IPS DF 6.9 (cell line): ENCODE measurements at places on chromosomes 6 and 20.

- DNase-seq = no peak
- H3K27me3 ChIP-seq = no peaks in the 10 kb centered on the region
- H3K4me1 ChIP-seq = no peaks in the 10 kb centered on the region
- no peak overlapping the region for H3K27ac ChIP-seq
- H3K36me3 ChIP-seq = no peaks in the 10 kb centered on the region
Observed at GRCh38 chr6:119566546-119567260, 217.1 kb upstream of the MAN1A1 start.

- H3K4me1 ChIP-seq = peaks cover 4% of the 10 kb centered on the region; the same call in 1 of the 2 replicates
- H3K27ac ChIP-seq = no peak overlapping the region
Observed at GRCh38 chr6:48919555-48919954, 543.5 kb downstream of the MMUT start.

GRCh38 chr20:36549942-36550789 is 8.8 kb downstream of the MYL9 start:
- H3K4me1 ChIP-seq = no peaks in the 10 kb centered on the region
- H3K4me3 ChIP-seq = no peak overlapping the region
- H3K27me3 ChIP-seq = no peaks in the 10 kb centered on the region

- DNase-seq = no peak
- peaks cover 9% of the 10 kb centered on the region for H3K4me1 ChIP-seq
- no peaks in the 10 kb centered on the region for H3K27me3 ChIP-seq
- no peaks in the 10 kb centered on the region for H3K36me3 ChIP-seq
Observed at GRCh38 chr20:44701118-44701857, 13.9 kb upstream of the CCN5 start.

GRCh38 chr6:160103825-160104100 is 17.9 kb upstream of the SLC22A1 start:
- DNase-seq = no peak
- no peak overlapping the region for H3K4me3 ChIP-seq
- H3K4me1 ChIP-seq = no peaks in the 10 kb centered on the region
- H3K27me3 ChIP-seq = no peaks in the 10 kb centered on the region
- H3K27ac ChIP-seq = no peak overlapping the region
- H3K36me3 ChIP-seq = peaks cover 18% of the 10 kb centered on the region

DNA sequence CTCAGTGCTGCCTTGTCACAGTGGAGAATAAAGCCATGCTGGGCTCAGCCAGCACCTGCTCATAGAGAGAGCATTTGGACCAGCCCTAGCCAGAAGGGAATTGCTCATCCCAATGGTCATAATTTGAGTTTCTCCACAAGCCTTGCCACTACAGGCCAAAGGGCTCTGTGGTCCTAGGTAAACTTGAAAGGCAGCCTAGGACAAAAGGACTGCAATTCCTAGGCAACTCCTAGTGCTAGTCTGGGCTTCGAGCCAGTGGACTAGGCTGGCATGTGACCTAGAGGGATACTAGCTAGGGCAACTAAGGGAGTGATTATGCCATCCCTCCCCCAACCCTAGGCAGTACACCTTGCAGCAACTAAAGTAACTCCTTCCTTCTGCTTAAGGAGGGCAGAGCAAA is 516.2 kb downstream of the BCKDHB start:
- no peaks in the 10 kb centered on the region for H3K27me3 ChIP-seq
- H3K27ac ChIP-seq = no peak overlapping the region
- DNase-seq = no peak
- no peak overlapping the region for H3K4me3 ChIP-seq

DNA sequence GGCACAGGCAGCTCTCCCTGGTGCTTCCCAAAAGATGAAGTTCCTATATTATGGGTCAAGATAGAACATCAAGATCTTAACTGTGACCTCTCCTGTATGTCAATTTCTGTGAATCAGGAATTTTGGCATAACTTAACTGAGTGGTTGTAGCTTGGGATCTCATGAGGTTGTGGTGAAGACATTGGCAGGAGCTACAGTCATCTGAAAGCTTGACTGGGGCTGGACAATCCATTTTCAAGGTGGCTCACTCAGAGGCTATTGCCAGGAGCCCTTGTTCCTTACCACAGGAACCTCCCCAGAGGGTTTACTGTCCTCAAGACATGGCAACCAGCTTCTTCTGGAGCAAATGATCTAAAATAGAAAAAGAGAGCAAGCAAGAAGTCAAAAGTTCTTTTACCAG is 252.2 kb downstream of the ADGB start:
- no peak overlapping the region for H3K4me3 ChIP-seq
- peaks cover 6% of the 10 kb centered on the region for H3K4me1 ChIP-seq
- no peak overlapping the region for H3K27ac ChIP-seq
- no peaks in the 10 kb centered on the region for H3K36me3 ChIP-seq
- no peak for DNase-seq
- no peaks in the 10 kb centered on the region for H3K27me3 ChIP-seq

- peaks cover 3% of the 10 kb centered on the region for H3K4me1 ChIP-seq
- no peak within 1 kb of the TSS for H3K4me3 ChIP-seq
- no peaks in the 10 kb centered on the region for H3K27me3 ChIP-seq
- DNase-seq = no peak
- no peaks in the 10 kb centered on the region for H3K36me3 ChIP-seq
Observed at GRCh38 chr6:31120151-31120915, at the start of gene CDSN. CDSN (minus strand) TSS chr6:31120446; CDS start chr6:31120419, 27 bp downstream.

- H3K4me1 ChIP-seq = no peaks in the 10 kb centered on the region
- no peak overlapping the region for H3K27ac ChIP-seq
- no peaks in the 10 kb centered on the region for H3K27me3 ChIP-seq
- no peak for DNase-seq
- H3K36me3 ChIP-seq = no peaks in the 10 kb centered on the region
- no peak overlapping the region for H3K4me3 ChIP-seq
Observed at GRCh38 chr20:12030470-12030869, 112.8 kb downstream of the BTBD3 start.

DNA sequence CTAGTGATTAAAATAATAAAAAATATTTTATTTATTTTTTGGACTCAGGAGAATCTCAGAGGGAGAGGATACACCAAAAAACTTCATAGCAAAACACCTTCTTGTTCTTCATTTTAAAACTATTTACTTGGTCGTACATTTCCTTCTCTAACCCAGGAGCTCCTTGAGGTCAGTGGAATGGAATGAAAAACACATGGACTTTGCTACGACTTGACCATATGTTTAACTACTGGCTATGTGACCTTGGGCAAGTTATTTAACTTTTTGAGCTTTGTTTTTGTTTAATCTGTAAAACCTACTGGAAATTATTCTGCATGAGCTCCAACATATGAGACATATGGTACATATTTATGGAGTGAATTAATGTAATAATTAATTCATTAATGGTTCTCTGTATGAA is 1005.5 kb upstream of the CITED2 start:
- no peaks in the 10 kb centered on the region for H3K4me1 ChIP-seq
- H3K36me3 ChIP-seq = no peaks in the 10 kb centered on the region
- no peak overlapping the region for H3K27ac ChIP-seq
- H3K27me3 ChIP-seq = no peaks in the 10 kb centered on the region
- H3K4me3 ChIP-seq = no peak overlapping the region

DNA sequence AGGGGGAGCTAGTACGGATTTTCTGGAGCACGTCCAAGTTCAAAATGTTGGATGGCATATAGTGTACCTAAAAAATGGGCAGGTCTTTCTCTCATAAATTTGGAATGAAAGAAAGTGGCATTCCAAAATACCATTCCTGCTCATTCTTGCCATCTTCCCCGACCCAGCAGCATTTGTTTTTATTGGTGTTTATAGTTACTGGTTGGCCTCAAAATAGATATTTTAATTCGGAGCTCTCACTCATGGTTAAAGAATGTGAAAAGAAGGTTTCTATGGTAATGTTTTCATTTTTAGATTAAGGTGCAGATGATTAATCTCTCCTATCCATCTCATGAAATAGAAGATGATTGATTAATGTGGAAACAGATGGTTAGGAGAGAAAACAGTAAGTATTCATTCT is 204.5 kb downstream of the HIVEP2 start:
- no peak overlapping the region for H3K27ac ChIP-seq
- 0 out of 2 replicates have a peak, but pooled peaks cover 3% of the 10 kb centered on the region for H3K4me1 ChIP-seq
- H3K4me3 ChIP-seq = no peak overlapping the region
- no peak for DNase-seq
- no peaks in the 10 kb centered on the region for H3K27me3 ChIP-seq

- no peak overlapping the region for H3K4me3 ChIP-seq
- no peaks in the 10 kb centered on the region for H3K4me1 ChIP-seq
- H3K27ac ChIP-seq = no peak overlapping the region
- no peaks in the 10 kb centered on the region for H3K27me3 ChIP-seq
Observed at GRCh38 chr20:51936377-51936776, 134.1 kb upstream of the SALL4 start.

DNA sequence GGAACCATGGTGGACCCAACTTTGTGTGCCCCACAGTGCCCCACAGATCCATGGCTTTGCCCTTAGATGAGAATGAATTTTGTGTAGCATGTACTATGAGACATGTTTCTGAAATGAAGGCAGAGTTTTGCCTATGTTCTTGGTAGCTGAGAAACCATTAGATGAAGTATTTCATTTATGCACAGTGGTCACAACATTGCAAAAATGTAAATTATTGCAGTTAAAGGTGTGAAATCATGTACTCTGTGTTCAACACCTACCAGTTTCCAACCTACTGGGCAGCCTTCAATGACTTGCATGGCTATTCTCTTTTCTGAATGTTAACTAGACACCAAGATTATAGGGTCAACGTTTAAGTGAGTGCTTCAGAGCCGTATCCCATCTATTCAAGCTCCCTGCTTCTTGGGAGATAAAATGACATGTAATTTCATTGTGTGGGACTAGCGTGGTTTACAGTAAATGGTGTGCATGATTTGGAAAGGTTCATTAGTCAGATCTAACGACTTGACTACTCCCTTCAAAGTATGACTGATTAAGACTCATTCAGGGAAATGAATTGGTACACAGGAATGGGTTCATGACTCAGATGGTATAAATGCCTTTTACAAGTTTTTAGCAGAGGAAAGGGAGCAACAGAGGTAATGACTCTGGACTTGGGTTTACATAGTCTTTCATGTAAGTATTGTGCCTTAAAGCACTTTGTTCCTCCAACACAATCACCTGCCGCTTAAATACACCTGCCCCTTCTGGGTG is 106.1 kb upstream of the AKIRIN2 start:
- no peak for DNase-seq
- H3K4me1 ChIP-seq = no peaks in the 10 kb centered on the region
- H3K4me3 ChIP-seq = no peak overlapping the region
- H3K36me3 ChIP-seq = no peaks in the 10 kb centered on the region
- H3K27ac ChIP-seq = no peak overlapping the region
- no peaks in the 10 kb centered on the region for H3K27me3 ChIP-seq

- no peaks in the 10 kb centered on the region for H3K27me3 ChIP-seq
- H3K4me3 ChIP-seq = no peak overlapping the region
- no peak overlapping the region for H3K27ac ChIP-seq
- DNase-seq = no peak
- H3K4me1 ChIP-seq = no peaks in the 10 kb centered on the region; the same call in 1 of the 2 replicates
Observed at GRCh38 chr6:144617708-144618107, 332.6 kb downstream of the UTRN start.

GRCh38 chr20:20608041-20608440 is 104.4 kb downstream of the RALGAPA2 start:
- H3K4me1 ChIP-seq = no peaks in the 10 kb centered on the region
- no peaks in the 10 kb centered on the region for H3K27me3 ChIP-seq
- no peaks in the 10 kb centered on the region for H3K36me3 ChIP-seq
- no peak overlapping the region for H3K27ac ChIP-seq

GRCh38 chr6:15218401-15218800 is 27.5 kb upstream of the JARID2 start:
- no peaks in the 10 kb centered on the region for H3K36me3 ChIP-seq
- no peaks in the 10 kb centered on the region for H3K27me3 ChIP-seq
- no peaks in the 10 kb centered on the region for H3K4me1 ChIP-seq
- DNase-seq = no peak
- H3K4me3 ChIP-seq = no peak overlapping the region
- no peak overlapping the region for H3K27ac ChIP-seq

GRCh38 chr6:139336488-139336887 is 38.0 kb downstream of the CITED2 start:
- no peaks in the 10 kb centered on the region for H3K36me3 ChIP-seq
- H3K27me3 ChIP-seq = no peaks in the 10 kb centered on the region
- H3K27ac ChIP-seq = no peak overlapping the region
- no peaks in the 10 kb centered on the region for H3K4me1 ChIP-seq
- no peak overlapping the region for H3K4me3 ChIP-seq

- no peak overlapping the region for H3K27ac ChIP-seq
- H3K27me3 ChIP-seq = no peaks in the 10 kb centered on the region
- H3K4me1 ChIP-seq = peaks cover 3% of the 10 kb centered on the region; the same call in 1 of the 2 replicates
- H3K36me3 ChIP-seq = no peaks in the 10 kb centered on the region
Observed at GRCh38 chr6:16851758-16852157, 90.5 kb upstream of the ATXN1 start.

- 0 out of 2 replicates have a peak, but pooled peaks cover 2% of the 10 kb centered on the region for H3K4me1 ChIP-seq
- no peak for DNase-seq
- no peaks in the 10 kb centered on the region for H3K27me3 ChIP-seq
- H3K4me3 ChIP-seq = no peak overlapping the region
- H3K36me3 ChIP-seq = no peaks in the 10 kb centered on the region
- no peak overlapping the region for H3K27ac ChIP-seq
Observed at GRCh38 chr6:118528129-118528528, 20.0 kb upstream of the PLN start.

DNA sequence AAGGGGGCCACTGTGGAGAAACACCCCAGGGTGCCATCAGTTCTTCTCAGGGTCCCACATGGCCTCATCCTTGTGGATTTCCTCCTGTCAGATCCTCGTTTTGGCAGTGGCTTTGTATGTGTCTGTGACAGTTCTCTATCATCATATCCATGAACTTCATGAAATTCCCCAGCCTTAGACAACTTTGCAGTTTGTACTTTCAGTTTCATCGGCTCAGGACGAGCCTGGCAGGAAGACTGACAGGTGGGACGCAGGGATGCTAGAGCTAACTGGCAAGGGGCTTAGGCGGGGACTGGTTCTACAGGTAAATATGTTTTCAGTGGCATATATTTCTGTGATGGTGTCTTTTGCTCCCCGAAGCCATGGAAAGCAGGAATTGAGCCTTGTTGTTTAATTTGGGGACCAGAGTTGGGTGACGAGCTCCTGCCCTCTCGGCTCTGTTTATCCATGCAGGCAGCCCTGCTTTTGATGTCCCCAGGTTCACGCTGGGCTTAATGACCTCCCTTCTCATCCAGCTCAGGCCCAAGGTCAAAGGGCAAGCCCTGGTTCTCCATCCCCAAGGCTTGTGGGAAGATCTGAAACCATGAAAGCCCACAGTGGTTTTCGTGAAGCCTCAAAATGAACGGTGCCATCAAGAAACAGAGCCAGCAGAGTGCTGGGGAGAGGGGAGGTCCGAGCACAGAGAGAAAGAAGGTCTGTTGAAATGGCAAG is 11.2 kb downstream of the SDCBP2 start:
- H3K36me3 ChIP-seq = no peaks in the 10 kb centered on the region; the same call in 1 of the 2 replicates
- H3K4me3 ChIP-seq = no peak overlapping the region
- H3K27me3 ChIP-seq = no peaks in the 10 kb centered on the region
- no peak overlapping the region for H3K27ac ChIP-seq
- H3K4me1 ChIP-seq = no peaks in the 10 kb centered on the region

GRCh38 chr6:81772741-81773140 is 20.3 kb upstream of the TENT5A start:
- no peak overlapping the region for H3K4me3 ChIP-seq
- no peak for DNase-seq
- no peak overlapping the region for H3K27ac ChIP-seq
- H3K4me1 ChIP-seq = no peaks in the 10 kb centered on the region
- no peaks in the 10 kb centered on the region for H3K36me3 ChIP-seq
- no peaks in the 10 kb centered on the region for H3K27me3 ChIP-seq
